Thymus (tissue), 14 donors: ENCODE measurements at places on chromosomes 6 and 20. TPM values are rescaled to one million over a fixed set of nuclear protein-coding genes. Genes with fewer than 3 reads are reported as not detected.

GMPR gene
- total RNA-seq, result 4.1 TPM

GRIK2 gene
- under 0.01 TPM for total RNA-seq

LPA gene
- 0.14 TPM for total RNA-seq

WFDC10B gene
- not detected for total RNA-seq

NELFE gene
- 62.9 TPM for total RNA-seq

CNR1 gene
- 0.90 TPM for total RNA-seq

- H3K27ac ChIP-seq, result peak overlapping the region; percentile 93
- H3K27me3 ChIP-seq, result no peaks in the 10 kb centered on the region
- peak; percentile 43 for DNase-seq
- H3K4me1 ChIP-seq, result peaks cover 21% of the 10 kb centered on the region
- peaks cover 3% of the 10 kb centered on the region for H3K36me3 ChIP-seq
These were observed 10.2 kb downstream of the UNC5CL start for GRCh38 chr6:41028561-41029412.

DNA sequence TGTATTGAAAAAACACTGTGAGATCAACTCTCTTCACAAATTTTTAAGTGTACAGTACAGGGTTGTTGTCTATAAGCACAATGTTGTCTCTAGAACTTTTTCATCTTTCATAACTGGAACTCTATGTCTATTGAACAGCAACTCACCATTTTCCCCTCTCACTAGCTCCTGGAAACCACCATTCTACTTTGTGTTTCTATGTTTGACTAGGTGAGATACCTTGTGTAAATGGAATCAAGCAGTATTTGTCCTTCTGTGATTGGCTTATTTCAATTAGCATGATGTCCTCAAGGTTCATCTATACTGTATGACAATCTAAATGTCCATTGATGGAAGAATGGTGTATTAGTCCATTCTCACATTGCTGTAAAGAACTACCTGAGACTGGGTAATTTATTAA lies 210.1 kb upstream of the FUT9 start:
- no peaks in the 10 kb centered on the region for H3K4me1 ChIP-seq
- H3K27ac ChIP-seq, result no peak overlapping the region
- no peak overlapping the region for H3K4me3 ChIP-seq
- no peaks in the 10 kb centered on the region for H3K36me3 ChIP-seq

GRCh38 chr6:110404607-110405006 lies 10.8 kb downstream of the DDO start:
- no peak for DNase-seq
- H3K27me3 ChIP-seq, result no peaks in the 10 kb centered on the region
- H3K4me3 ChIP-seq, result no peak overlapping the region
- H3K4me1 ChIP-seq, result no peaks in the 10 kb centered on the region
- H3K36me3 ChIP-seq, result no peaks in the 10 kb centered on the region
- no peak overlapping the region for H3K27ac ChIP-seq

- H3K36me3 ChIP-seq, result no peaks in the 10 kb centered on the region
- peaks cover 20% of the 10 kb centered on the region for H3K4me1 ChIP-seq
- H3K27ac ChIP-seq, result peak overlapping the region; percentile 85
- peak overlapping the region; percentile 16 for H3K4me3 ChIP-seq
- H3K27me3 ChIP-seq, result no peaks in the 10 kb centered on the region
- peak; percentile 79 for DNase-seq
These were observed 210.2 kb downstream of the TMEM200A start for GRCh38 chr6:130575971-130576370.

DNA sequence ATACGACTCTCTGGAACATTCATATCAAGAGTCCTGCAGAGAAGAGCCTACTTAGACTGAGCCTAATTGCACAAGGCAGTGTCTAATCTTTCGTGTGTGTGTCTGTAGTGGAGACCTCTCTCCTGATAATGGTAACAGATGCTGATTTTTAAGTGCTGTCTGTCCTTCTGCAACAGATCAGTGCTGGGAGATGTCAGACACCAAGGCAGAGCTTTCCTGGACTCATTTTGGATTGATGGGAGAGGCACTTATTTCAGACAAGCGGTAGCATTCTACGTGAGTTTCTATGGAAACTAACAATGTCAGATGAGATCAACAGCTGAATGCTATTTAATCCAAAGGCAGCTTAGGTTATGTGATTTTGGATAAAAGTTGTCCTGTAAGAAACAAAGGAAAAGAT lies 167.6 kb downstream of the PLCB4 start:
- H3K27ac ChIP-seq, result no peak overlapping the region
- H3K36me3 ChIP-seq, result no peaks in the 10 kb centered on the region
